Hippocampal formation (tissue), 2 donors: ENCODE measurements at places on chromosomes 3 and 15.
A peak's percentile ranks its signal among the peaks of the same experiment; 100 is the strongest.

DNA sequence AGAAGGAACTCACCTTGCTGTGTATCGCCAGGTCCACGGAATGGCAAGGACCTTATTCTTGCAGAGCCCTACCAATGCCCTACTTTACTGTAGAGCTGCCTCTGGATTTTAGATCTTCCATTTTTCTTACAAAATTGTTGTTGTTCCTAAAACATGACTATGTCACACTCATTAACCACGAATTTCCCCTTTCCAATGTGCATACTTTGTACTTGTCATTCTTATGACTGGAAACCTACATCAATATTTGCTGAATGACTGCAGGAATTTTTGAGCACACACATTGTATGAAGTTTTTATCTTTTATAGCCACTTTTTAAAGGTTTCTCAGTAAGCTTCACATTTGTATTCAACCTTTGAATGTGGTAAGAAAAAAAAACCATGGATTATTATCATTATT lies 35.9 kb upstream of the CMSS1 start:
- DNase-seq = no peak

DNA sequence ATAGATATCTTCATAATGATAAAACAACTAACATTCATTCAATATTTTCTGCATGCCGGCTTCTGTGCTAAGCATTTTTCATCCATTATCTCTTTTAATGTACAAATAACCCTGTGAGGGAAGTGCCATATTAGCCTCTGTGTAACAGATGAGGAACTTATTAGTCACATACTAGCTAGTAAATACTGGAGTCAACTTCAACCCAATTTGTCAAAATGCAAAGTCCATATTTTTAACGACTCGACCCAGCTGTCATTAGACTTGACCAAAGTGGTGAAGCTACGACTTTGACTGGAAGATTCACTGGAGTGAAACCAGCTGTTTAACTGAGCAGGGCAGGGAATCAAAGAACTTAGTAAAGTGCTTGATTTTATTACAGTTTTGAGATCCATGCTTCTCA lies 41.6 kb downstream of the PARP15 start:
- no peak for DNase-seq

DNA sequence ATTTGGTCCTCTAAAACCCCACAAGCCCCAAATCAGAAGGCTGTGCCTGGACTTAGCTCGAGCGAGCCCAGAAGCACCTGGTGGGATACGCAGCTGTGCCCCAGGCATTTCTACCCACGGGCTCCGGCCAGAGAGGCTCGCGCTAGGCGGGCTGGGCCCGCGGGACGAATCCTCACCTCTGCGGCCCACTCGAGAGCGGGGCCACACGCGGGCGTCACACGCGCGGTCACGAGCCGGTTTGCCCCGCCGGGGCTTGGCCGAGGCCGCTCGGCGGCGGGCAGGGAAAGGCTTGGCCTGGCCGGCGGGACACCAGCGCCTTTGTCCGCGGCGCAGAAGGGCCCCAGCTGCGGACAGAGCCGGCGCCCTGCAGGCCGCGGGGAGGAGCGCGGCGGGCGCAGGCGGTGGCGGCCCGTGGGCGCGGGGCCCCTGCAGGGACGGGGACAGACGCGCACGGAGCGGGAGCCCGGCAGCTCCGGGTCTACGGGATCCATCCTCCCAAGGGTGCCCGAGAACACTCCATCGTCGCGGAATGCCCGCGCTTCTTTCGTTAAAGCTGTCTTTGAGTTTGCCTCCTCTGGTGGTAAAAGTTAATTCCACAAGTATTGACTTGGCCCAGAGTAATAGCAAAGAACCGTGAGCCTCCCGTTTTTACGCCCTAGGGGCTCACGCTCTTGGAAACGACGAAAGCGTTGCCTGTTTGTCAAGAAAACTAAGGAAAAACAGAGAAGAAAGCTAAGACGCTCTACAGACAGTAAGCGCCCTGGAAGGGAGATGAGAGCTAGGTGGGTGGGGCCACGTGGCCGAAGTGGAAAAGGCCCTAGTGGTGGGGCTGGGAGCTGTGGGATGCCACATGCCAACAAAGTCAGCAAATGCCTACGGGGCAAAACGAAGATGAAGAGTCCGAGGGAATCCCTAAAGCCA lies 26.4 kb downstream of the TYRO3 start:
- peak; percentile 53 for DNase-seq

DNA sequence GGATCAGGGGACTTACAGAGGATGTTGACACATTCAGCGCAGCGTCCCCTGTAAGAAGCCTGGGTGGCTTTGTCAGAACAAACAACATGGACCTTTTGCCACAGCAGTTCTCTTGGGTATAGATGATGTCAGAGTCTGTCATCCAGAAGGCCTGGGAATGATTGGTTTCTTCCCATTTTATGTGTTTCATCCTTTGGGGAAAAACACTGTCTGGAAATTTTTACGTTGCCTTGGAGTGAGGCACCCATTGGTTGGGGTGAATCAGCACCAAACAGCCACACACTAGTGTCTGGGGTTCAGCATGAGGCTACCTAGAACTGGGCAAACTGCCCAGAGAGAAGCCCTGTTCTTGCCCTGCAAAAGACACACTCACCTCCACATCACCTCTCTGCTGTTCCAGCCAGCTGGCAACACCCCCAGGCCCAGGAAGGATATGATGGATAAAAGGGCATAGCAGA lies 123.0 kb downstream of the FAM43A start:
- no peak for DNase-seq

- DNase-seq = no peak
Measured at GRCh38 chr3:136958939-136959338, 1.2 kb downstream of the IL20RB start.

DNA sequence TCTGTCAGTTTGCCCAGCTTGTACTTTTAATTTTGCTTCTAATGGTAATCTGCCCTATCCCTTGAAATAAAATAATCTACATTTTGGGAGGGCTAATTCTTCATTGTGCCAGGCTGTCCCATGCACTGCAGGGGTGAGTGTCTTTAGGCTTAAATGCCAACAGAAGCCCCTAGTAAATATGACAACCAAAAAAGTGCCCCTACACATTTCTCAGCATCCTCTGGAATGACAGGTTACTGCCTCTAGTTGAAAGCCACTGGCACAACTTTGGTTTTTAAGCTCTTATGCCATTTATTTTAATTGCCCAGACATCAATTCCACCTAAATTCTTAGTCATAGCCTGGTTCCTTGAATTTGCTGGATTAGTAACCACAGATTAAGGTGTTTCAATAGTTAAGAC lies 3.4 kb downstream of the EPM2AIP1 start:
- no peak for DNase-seq

- DNase-seq = no peak
Measured at GRCh38 chr15:38761681-38762080, 197.1 kb upstream of the RASGRP1 start.

GRCh38 chr15:44647036-44647435 lies 16.4 kb downstream of the SPG11 start:
- no peak for DNase-seq

DNA sequence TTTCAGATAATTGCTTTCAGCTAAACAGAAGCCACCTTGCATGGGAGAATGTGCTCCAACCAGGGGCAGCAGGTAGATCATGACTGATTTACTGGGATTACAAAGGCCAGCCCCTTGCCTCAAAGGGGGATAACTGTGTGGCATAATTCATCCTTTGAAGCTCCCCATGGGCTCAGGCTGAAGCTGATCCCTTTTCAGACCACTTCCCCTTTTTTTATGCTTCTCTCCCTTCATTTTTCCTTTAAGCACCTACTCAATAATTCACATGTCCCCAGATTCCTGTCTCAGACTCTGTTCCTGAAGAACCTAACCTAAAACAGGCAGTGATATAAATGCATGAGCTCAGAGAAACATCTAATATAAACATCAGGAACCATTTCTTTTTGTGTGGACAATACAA lies 8.2 kb upstream of the MYRIP start:
- DNase-seq = no peak

DNA sequence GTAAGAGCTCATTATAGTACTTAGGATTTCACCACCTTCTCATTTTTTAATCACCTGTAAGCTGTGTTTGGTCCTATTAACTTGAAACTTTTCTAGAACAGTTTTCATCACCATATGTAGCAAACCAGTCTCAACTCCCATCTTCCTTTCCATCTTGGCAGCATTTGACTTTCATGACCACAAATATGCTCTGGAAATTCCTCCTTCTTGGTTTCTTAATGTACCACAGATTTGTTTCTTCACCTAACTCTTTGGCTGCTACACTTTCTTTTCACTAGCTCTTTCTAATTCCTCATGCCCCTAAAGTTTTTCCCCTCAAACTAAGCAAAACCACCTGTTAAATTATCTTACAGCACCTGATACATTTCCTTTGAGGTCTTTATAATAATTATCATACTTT lies 13.2 kb upstream of the NMB start:
- DNase-seq = no peak

DNA sequence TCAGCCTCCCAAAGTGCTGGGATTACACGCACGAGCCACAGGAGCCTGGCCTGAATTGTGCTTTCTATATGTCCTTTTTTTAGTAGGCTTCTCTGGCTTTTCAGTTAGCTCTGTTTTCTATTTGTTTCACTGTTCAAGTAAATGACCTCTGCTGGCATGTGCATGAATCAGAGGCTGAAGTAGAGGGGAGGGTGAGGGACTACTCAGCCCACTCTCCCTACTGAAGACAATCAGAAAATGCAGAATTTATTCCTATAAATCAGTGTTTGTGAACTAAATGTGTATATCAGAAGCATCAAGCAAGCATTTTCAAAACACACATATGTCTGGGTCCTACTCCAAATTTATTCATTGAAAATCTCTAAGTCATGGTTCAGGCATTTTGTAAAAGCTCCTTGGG lies 45.0 kb downstream of the ZMAT3 start:
- no peak for DNase-seq

- no peak for DNase-seq
Measured at GRCh38 chr3:80677796-80678195, 910.0 kb upstream of the ROBO1 start.

- DNase-seq = no peak
Measured at GRCh38 chr3:34364335-34364734, 565.9 kb downstream of the PDCD6IP start.

GRCh38 chr3:142889212-142890014 lies 530 bp upstream of the PCOLCE2 start:
- DNase-seq = no peak

GRCh38 chr3:131705558-131706051 lies 202.8 kb upstream of the MRPL3 start:
- no peak for DNase-seq

GRCh38 chr3:172803489-172803888 lies 53.0 kb downstream of the ECT2 start:
- DNase-seq = no peak

- DNase-seq = no peak
Measured at GRCh38 chr3:129409541-129409940, 18.9 kb downstream of the EFCAB12 start.

DNA sequence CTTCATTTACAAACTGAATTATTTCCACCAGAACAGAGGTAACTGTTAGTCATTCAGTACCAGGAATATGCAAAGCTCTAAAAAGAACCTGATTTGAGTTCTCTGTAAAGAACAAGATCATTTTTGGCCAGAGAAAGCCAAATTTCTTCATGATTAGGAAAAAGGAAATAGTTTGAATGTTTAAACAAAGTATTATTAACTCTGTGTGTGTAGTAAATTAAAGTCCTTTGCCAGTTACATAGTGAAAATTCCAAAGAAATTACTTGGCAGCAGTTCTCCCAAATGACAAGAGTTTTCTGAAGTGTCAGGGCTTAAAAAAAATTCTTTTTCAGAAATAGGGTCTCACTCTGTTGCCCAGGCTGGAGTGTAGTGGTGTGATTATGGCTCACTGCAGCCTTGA lies 24.5 kb downstream of the QTRT2 start:
- DNase-seq = no peak

- DNase-seq = no peak
Measured at GRCh38 chr3:129184396-129184657, 631 bp upstream of the CNBP start.
